ENCODE measurements at places on chromosomes 1 and 21.

GRCh38 chr1:56330391-56331026 lies 248.9 kb downstream of the PLPP3 start:
- DNase-seq, result no peak

DNA sequence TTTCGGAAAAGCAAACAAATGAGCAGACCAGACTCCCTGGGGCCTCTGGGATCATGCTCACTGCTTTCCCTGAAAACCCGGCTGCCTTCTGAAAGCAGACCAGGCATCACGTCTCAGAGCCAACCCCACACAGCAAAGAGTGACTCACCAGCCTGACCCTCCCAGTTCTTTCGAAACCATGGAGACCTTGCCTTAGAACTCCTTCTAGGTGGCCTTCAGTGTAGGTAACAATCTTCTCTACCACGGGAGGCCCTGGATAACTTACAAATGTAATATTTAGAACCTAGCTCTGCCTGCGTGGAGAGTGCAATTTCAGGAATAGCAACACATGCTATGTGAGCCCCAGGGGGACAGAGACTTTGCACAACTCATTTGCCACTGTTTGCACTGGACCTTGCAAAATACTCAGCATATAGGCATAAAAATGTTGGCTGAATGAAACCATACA lies 105.2 kb downstream of the SUSD4 start:
- no peak for DNase-seq

DNA sequence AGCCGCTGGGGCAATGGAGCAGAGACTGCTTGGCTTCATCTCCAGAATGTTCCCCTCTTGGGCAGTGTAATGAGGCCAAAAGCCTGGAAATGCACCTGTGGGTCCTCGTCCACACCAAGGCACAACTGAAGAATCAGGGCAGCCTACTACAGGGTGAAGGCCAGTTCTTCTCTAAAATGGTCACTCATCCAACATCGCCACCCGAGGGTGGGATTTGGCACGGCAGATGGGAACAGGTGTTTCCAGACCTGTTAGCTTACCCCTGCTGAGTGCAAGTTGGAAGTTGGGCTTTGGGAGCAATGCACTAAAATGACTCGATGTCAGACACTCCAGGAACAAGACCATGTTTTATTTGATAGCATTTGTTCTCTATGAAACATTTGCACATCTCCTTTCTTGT lies 543.7 kb downstream of the NPHP4 start:
- peak; percentile 62 for DNase-seq

GRCh38 chr1:17370618-17371017 lies 1.4 kb upstream of the PADI6 start:
- no peak for DNase-seq

- no peak for DNase-seq
Observed at GRCh38 chr1:57319165-57319564, 104.7 kb downstream of the DAB1 start.

DNA sequence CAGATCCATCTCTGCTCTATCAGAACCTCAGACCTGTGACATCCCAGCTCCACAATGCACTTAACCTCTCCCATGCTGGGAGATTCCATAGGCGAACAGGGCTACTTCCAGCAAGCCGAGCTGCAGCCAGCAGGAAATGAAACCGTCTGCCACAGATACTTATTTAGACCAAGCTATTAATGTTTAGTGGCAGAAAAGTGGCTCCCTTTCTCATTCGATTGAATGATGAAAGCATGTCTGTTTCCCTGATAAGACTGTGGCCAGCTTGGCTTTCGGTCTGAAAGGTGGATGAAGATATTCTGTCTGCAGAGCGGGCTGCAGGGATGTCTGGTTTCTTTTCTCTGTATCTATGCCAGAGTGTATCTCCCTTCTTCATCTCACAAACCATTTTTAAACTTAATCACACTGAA lies 146.4 kb downstream of the GREM2 start:
- peak; percentile 40 for DNase-seq

- DNase-seq, result no peak
Observed at GRCh38 chr1:47441450-47442106, 3.7 kb downstream of the FOXD2 start.

DNA sequence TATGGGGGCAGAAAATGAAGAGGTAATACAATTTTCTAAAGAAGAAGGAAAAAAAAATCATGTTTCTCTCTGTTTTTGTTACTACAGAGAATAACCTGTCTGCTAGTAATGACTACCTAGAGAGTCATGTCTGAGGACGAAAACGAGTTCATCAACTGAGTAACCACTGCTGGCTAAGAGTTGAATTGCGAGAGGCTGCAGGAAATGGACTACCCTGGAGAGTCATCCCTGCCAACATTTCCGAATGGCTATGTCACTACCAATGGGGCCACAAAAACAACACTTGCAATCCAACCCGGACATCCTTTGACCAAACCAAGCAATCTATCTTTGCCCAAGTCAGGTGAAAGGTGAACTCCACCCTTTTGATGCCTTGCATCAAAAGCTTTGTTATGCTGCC lies 120.6 kb downstream of the FCRL5 start:
- DNase-seq, result no peak

GRCh38 chr1:109370712-109371340 lies 26.9 kb downstream of the SORT1 start:
- no peak for DNase-seq

DNA sequence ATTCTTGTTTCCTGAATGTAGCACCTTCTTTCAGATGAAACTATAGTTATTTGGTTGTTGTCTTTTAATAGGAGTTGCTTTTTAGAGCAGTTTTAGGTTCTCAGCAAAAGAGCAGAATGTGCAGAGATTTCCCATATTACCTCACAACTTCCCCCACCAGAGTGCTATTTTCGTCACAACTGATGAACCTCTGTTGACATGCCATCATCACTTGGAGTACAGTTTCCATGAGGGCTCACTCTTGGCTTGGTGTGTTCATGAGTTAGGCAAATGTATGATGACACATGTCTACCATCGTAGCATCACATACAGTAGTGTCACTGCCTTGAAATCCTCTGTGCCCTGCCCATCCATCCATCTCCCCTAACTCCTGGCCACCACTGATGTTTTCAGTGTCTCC lies 3.7 kb downstream of the IBA57 start:
- no peak for DNase-seq

DNA sequence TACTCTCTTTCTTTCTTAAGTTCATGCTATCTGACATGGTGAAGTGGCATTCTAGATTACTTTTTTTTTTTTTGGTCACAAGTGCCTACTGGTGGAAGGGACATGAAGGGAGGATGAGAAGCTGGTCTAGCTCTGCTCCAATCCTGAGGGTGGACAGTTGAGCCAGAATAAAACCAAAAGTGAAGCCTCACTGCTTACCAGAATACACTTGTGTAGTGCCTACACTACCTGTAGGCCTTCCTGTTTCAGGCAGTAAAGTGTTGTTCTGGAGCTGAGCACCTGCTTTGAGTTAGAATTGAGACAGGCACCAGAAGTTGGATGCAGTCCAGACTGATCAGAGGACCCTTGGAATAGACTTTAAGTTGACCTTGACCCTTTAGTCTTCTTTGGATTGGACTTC lies 40.4 kb upstream of the APOBEC4 start:
- DNase-seq, result no peak

- DNase-seq, result no peak
Observed at GRCh38 chr1:94422115-94422820, 4.1 kb downstream of the ABCD3 start.

- no peak for DNase-seq
Observed at GRCh38 chr1:99218999-99219398, 45.3 kb upstream of the PLPPR4 start.
